Activated naive CD4-positive, alpha-beta T cell (primary cell): ENCODE measurements at places on chromosomes 6 and 20.

DNA sequence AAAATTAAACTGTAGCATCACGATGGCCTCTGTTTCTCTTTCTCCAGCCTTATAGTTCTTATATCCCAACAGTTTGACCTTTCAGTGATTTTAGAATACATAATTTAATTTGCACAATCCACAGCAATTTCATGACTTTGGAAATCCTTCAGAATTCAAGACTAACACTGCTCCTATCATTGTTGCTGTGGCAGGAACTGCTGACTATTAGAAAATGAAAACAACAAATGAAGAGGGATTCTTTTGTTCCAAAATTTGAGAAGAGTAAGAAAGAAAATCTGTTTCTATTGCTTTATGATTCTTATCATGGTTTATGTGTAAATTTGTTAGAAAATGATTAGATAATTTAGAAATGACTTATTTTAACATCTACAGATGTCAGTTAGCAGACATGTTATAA lies 604.0 kb upstream of the ADGRB3 start:
- no peak for DNase-seq

DNA sequence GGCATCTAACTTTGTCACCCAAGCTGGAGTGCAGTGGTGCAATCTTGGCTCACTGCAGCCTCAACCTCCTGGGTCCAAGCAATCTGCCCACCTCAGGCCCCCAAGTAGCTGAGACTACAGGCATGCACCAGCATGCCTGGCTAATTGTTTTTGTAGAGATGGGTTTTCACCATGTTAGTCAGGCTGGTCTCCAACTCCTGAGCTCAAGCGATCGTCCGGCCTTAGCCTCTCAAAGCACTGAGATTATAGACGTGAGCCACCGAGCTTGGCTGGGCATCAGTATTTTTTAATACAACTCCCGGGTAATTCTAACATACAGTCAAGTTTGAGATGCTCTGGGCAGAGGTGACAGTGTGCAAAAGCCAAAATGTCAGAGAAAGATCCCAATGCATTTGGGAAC lies 73.5 kb downstream of the NFATC2 start:
- no peak for DNase-seq

DNA sequence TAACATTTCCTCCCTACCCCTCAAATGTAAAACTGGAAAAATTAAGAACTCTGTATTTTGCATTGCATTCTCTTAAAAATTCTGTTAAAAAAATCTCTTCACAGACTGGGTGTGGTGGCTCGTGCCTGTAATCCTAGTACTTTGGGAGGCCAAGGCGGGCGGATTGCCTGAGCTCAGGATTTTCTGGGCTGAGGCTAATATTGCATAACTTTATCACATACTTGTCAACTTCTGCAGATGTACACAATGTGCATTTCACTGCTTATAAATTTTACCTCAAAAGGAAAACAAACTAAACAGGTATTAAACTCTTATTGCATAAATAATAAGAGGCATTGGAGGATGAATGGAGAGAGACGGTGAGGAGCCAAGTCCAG lies 21.1 kb downstream of the YTHDF1 start:
- no peak for DNase-seq

GRCh38 chr6:39313526-39314272 lies 520 bp downstream of the KCNK17 start:
- DNase-seq = no peak

DNA sequence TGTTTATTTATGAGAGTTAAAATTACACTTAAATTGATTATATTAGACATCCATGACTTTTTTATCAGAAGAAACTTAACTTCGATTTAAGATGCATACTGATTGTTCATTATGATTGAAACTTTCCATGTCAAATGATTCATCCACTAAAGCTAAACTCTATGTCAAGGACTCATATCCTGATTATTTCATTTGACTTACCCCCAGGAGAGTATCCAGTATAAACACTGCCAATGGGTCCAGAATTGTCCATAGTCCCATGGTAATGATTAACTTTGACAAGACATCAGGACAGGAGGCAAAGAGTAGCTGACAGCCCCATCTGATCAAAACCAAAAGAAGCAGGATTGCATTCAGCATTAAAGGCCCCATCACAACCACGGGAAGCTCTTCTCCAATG lies 709.9 kb downstream of the TFAP2A start:
- no peak for DNase-seq

GRCh38 chr6:114267897-114268296 lies 74.9 kb downstream of the HS3ST5 start:
- no peak for DNase-seq

GRCh38 chr6:134122775-134123174 lies 70.4 kb upstream of the SLC2A12 start:
- no peak for DNase-seq
